Frontal cortex (tissue), 4 donors: ENCODE measurements at places on chromosomes 5 and 9. TPM values are rescaled to one million over a fixed set of nuclear protein-coding genes. Genes with fewer than 3 reads are reported as not detected.
A peak's percentile ranks its signal among the peaks of the same experiment; 100 is the strongest.

DNA sequence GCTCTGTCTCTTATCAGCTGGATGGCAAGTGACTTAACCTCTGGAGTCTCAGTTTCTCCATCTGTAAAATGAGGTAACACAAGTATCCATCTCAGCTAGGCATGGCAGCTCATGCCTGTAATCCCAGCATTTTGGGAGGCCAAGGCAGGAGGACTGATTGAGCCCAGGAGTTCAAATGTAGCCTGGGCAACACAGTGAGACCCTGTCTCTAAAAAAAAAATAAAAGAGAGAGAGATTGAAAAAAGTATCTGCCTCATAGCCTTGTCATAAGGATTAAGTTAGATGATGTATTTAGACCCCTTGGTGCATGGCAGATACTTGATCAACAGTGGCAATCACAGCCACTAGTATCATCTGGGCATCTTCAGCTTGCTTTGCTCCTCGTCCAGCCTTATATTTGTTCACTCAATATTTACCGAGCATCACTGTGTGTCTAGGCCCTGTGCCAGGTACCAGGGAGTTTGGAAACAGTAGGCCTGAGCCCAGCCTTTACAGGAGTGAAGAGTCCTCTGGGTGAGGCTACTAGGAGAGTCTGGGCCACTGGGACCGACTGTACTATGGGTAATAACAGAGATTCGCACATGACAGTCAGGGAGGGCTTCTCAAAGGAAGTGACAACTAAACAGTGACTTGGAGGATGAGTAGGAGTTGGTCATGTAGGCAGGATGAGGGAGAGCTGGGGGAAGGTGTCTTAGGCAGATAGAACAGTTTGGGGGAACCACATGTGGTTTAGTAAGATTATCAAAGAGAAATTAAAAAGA is 34.2 kb downstream of the CORO2A start:
- no peak for DNase-seq

DNA sequence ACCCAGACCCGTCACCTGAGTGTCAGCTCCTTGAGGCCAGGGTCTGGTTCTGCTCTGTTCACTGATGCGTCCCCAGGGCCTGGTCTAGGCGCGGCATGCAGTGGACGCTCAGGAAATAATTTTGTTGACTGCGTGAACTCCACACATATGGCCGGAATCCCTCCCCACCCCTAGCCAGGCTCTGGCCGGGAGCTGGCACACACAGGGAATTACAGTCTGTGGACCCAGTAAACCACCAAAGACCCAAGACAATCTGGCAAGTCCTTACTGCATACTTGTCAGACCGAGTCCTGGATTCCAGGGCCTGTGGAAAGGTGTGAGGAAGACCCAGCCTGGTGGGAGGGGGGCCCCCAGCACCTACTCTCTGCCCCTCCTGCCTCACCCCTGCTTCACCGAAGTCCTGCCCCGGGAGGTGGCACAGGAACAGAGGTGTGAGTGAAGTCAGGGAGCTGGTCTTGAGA is 113.0 kb upstream of the IER5L start:
- DNase-seq: no peak

DNA sequence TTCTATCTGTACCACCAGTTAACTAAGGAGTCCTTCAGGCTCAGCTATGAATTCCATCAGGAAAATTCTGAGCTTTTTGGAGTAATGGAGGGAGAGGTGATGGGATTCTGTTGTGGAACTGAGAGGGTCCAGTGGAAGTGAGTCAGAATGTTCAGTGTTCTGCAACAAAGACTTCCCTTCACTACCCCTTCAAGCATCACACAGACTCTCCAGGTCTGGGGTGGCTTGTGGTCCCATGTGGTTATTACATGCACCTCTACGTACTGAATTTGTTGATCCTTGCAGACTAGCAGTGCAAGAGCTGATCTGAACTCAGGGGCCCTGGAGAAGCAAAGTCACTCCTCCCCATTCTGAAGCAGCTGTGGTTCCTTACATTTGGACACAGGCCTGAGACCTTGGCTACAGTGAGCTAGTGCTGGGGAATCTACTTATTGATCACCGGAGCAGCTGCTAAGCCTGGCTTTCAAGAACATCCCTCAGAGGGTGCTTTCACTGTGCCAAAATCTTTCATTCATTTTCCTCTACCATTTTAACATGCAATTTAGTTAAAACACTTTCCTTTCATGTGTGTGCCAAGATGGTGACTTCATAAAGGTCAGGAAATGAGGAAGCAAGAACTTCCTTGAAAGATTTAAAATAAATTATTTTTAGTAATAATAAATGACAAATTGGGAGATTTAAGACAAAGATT is 75.0 kb upstream of the TNC start:
- no peak for DNase-seq

DNA sequence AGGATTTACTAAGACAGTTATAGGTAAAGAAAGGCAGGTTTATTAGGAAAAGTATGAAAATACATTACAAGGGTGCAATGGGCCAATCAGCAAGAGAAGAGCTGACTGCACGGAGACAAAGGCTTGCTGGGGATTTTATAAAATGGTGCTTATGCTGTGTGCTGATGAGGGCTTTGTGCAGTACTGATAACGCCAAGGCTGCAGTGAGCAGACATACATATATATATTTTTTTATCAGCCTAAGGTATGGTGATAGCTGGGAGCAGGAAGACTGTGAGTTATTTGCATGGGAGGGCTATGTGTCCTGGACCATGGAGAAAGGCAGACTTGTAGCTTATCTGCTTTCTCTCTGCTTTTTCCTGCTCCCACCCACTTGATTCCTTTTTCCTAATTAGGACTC is 208.1 kb upstream of the ACTBL2 start:
- DNase-seq: no peak

DNA sequence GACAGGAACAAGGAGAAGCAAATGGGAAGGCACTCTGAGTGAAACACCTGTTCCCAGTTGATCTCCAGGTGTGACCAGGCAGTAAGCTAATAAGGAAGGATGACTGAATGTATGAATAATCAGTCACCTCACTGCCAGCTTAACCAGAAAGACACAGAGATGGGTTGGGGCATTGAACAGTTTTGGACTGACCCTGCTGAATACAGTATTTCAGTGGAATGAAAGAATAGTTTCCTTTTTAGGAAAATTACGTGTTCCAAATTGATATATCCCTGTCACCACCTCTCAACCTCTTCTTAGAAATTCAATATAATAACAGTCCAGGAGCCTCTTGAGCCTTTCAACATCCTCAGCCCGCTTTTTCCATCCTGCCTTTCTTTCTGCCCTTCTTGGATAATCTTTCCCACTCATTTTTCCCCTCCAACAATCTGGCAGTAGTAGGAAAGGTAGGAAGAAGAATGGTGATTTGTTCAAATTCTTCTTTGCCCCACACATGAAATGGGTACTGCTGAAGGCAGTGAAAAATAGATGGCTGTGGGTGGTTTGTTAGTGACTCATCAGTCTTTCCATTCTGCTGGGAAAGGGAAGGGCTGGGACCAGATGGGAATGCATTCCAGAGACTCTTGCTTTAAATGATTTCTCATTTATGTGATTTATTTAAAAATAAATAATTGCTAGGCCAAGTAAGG is 117.9 kb downstream of the ZSWIM6 start:
- no peak for DNase-seq

DNA sequence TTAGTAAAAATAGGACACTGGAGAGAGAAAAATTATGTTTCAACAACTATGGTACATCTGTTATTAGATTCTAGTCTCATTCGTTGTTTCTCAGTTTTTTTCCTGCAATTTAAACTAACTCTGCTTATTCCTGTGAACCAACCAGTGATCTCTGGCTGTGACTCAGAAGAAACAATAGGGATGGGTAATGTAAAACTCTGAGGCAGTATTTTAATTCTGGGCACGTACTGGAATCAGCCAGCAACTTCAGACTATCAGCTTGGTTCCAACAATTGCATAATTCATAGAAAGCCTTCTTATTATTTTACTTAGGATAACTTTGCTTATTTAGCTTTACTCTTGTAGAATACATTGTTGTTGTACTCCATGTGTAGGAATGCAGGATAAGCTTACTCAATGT is 28.8 kb downstream of the MLLT3 start:
- no peak for DNase-seq

DNA sequence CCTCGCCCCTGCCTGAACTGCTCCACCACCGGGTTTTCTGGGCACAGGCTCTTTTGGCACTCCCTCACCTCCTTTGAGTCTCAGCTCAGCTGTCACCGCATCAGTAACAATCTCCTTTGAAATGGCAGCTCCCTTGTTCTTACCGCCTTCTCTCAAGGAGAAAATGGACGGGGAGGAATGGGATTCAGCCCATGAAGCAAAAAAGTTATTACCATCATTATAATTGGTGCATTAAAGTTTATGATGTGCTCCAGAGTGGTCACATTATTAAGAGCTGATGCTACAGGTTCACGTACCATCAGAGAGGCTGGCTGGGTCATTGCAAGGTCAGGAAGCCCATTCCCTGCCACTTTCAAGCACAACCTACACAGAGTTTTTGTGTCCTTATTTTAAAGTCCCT is 344.7 kb downstream of the AGTPBP1 start:
- no peak for DNase-seq

GRCh38 chr5:145341842-145342241 is 493.3 kb downstream of the PRELID2 start:
- no peak for DNase-seq

DNA sequence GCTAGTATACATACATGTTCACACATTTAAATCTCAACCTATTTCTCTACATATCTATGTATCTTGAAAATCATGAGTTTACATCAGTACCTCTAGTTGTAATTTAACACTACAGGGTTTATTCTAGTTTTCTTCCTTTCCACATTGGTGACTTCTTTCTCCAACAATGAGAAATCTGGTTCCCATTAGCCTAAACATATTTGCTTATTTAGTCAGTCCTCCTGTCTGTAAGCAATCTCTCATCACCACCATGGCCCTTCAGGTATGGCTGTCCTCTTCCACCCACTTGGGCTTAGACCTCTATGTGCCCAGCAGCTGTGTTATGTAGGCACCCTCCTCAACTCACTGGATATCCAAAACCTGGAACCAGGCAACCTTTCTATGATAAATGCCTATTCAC is 8.0 kb upstream of the SPATA31D1 start:
- no peak for DNase-seq

DNA sequence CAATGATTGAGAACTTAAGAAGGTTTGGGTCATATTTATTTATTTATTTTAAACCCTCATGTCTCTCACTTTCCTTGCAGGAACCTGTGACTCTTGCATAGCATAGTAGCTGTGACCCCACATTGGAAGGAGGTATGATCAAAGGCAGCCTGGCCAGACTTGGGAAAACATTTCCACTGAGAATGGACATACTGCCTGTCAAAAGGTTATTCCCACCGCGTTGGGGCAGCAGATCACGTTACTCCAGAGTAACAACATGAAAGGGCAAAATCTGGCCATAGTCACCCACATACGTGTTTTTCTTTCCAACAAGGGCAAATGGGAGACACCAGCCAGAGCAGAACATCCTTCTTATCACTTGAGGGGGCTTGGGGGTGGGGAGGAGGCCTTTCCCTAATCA is 95.7 kb downstream of the ARL15 start:
- DNase-seq: no peak

- peak; percentile 66 for DNase-seq
These were observed at the start of gene PPIC for GRCh38 chr5:123036391-123037103. PPIC (minus strand) TSS chr5:123036725; CDS start chr5:123036625, 100 bp downstream.

DNA sequence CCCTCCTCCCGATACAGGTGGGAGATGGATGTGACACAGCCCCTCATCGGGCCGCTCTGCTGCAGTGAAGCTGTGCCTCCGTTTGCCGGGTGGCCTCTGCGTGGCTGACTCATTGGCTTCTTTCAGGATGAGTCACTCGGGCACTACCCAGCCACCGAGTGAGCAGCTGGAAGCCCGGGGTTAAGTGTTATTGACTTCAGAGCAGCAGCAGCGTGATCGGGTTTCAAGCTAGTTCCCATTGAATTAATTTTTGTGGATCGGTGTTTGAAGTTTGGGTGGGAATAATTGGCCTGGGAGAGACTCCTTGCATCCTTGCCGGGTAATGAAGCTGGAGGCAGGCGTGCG is 266.4 kb upstream of the IRX4 start:
- no peak for DNase-seq

- no peak for DNase-seq
These were observed 209.3 kb downstream of the C9orf50 start for GRCh38 chr9:129411501-129412175.

DNA sequence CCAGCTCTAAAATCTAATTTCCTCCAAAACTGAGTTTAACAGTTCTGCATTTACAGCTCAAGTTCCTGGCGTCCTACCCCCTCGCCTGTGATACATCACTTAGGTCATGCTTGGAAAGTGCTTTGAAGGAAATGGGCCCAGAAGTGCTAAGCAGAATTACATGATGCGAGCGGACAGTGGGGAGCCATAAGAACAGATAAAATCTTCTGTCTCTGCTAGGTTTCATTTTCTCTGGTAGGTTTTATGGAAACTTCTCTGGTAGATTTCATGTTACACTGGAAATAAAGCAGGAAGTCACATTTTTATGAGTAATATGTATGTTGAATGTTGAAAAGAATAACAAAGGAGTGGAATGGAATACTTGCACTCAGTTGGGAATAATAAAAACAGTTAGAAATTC is 138.3 kb downstream of the ZDHHC21 start:
- DNase-seq: no peak

DNA sequence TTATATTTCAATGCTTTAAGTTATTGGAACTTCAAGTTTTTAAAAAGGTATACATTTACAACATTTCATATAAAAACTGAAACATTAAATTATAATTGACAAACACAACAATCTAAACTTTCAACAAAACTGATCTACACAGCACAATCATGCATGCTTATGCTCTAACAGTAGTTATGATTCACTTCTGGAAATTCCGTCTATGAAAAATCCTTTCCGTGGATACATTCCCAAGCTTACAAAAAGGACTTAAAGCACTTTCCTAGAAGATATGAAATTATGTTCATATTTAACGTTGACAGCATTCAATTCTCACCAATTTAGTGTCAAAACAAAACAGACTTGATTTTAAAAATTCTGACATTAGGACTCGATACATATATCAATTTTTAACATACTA is 3.7 kb downstream of the HNRNPH1 start:
- DNase-seq: no peak

DNA sequence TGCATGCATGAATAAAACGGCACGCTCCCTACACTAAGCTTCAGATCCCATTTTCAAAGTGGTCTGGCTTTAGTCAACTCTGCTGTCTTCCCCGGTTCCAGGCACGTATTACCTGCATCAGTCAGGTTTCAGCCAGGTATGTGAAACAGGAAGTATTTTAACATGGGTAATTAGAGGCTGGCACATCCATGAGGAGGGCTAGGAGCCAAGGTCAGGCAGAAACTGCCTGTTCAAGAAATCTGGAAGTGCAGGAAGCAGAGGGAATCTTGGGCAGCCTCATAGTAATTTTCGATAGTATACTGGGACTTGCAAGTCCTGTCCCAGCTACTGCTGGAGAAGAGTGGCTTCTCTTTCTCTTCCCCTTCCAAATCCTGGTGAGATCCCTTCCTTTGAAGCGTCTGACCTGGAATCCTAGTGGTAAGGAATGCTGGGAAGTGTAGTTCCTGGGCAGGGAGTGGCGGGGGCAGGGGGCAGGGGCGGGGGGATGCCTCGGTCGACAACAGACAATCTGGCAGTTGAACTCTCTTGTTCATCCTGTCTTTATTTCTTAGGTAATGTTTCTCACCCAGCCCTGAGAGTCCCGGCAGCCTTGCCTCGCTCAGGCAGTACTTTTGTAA is 403.1 kb downstream of the TLE4 start:
- no peak for DNase-seq

KIF4B gene
- total RNA-seq: 0.41 TPM

CMYA5 gene
- 0.82 TPM for total RNA-seq

C5orf34 gene
- 6.1 TPM for total RNA-seq

ELAVL2 gene
- 311 TPM for total RNA-seq

GPX8 gene
- total RNA-seq: 1.2 TPM
